Activated CD4-positive, alpha-beta T cell treated with anti-CD3 and anti-CD28 coated beads, Interleukin-2, amount 50 U/mL, for 4 hours (primary cell): ENCODE measurements at places on chromosomes 4 and X.

DNA sequence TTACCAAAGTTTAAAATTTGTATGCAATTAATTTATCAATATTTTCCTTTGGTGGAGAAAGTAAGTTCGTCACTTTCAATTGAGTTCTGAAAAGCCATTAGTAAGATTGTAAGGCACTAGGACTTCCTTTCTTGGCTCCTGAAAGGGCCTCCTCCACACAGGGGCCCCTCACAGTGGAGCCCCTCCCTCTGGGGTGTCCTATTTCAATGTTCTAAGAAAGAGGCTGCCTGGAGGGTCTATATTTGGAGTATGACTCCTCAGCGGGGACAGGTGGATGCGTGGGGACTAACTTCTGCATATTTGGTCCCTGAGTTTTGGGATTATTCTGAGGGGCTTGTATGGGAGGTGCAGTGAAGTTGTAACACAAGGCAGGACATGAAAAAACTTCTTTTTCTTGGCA, 1.6 kb upstream of the ARMCX4 start:
- DNase-seq = no peak

DNA sequence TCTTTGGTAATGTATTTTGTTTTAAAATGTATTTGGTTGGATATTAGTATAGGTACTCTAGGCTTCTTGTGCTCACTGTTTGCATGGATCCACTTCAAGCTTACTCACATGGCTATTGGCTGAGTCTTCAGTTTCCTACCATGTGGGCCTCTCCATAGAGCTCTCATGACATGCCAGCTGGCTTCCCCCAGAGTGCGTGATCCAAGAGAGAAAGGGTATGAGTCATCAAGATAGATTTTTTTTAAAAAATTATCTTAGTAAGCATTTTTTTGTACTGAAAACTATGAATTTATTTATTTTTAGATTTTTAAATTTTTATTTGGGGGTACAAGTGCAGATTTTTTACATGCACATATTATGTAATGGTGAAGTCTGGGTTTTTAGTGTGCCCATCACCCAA, 219.1 kb upstream of the AMOT start:
- no peak for DNase-seq

GRCh38 chr4:101172369-101172768, 175.0 kb downstream of the PPP3CA start:
- DNase-seq = no peak

GRCh38 chr4:36332023-36332781, 50.8 kb downstream of the DTHD1 start:
- DNase-seq = no peak

GRCh38 chr4:99886146-99886545, 8.1 kb downstream of the LAMTOR3 start:
- DNase-seq = no peak

DNA sequence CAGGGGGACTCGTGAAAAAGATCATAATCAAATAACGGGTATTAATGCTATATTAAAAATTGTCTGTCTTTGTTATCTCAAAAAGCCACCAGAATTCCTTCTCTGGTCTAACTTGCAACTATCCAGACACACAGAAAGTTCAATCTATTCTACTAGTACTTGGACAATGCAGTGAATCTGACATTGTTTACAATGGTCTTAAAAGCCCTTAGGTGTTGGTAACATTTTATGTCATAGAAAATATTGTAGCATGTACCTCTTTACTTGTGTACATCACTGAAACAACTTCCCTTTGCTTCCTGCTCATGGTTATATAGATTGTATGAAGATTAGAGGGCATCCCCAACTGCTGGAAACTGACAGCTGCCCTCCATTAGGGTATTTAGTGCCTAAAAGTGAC, 71.1 kb upstream of the PPP3CA start:
- DNase-seq = no peak

GRCh38 chr4:47747846-47748494, 89.9 kb downstream of the CORIN start:
- no peak for DNase-seq

DNA sequence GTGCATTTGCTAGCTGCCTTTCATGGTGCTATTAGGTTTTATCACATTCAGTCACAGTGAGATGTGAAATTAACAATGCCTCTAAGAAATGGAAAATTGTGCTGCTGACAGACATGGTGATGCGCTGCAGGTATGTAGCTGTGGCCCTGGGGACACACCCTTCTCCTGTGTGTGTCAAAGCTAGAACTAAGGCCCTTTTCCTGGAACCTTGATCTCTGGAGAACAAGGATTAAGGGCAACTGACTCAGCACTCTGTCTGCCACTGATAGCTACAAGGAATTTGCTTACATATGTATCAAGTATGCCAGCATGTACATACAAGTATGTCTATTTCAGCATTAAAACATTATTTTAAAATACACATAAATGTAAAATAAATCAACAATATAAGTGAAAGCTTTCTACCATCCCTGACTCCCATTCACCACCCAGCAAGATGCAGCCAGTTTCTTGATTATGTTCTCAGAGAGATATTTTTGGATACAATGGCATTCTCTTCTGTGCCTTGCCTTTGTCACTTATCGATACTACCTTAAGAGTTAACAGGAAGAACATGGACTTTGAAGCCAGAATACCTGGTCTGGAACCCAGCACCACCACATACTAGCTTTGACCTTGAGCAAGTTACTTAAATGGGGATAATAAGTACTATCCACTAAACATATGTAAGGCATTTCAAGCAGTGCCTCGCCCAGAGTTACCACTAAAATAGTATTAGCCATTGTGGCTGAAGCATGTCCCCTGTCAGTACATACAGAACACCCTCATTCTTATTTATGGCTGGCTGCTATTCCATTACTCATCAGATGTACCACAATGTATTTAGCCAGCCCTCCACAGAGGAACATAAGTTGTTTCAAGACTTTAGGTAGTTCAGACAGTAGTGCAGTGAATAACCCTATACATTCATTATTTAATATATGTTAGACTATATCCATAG, 68.5 kb downstream of the NPNT start:
- DNase-seq = no peak

DNA sequence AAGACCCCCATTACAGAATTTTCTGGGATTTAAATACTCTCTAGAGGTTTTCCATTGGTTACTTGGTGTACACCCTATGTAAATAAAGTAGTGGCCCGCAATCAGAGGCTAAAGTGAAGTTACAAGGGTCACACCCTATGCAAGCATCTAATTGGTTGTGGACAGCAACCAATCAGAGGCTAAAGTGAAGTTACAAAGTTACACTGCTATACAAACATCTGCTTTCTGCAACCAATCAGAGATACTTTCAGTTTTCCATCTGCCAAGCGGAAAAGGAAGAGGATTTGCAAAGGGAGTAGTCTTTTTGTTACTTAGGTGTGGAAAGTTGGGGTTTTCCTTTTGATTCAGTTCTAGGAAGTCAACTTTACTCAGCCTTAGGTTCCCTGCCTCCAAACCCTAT, 2.0 kb upstream of the ATRX start:
- DNase-seq = no peak
